Stimulated activated memory B cell treated with anti-CD40 and anti-IgM and Interleukin-4, amounts not matched to agents 10 μg/mL and 1 μg/mL and 100 μg/mL, for 72 hours (primary cell): ENCODE measurements at places on chromosomes 7 and 10.

DNA sequence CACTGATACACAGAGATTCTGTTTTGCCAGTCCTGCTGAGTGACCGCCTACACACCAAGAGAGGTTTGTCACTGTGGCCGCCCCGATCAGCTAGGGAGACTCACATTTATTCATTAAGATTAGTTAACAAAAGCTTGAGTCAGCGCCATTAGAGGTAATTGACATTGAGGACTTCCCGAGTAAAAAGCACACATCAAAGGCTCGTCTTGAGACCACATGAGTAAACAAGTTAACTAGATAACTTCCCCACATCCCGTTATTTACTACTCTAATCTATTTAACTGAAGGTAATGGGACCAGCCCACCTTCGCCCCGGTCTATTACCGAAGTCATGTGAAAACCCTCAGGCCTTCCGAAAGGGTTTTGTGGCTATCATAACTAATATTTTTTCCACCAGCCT lies 23.0 kb downstream of the SRRM3 start:
- no peak for ATAC-seq

- peak; percentile 92 for ATAC-seq
These were observed 42.1 kb downstream of the CYP26A1 start for GRCh38 chr10:93115661-93116383.

- no peak for ATAC-seq
These were observed 265.9 kb upstream of the NRP1 start for GRCh38 chr10:33600381-33600780.

GRCh38 chr7:94697035-94697974 lies 41.4 kb upstream of the SGCE start:
- ATAC-seq, result no peak

DNA sequence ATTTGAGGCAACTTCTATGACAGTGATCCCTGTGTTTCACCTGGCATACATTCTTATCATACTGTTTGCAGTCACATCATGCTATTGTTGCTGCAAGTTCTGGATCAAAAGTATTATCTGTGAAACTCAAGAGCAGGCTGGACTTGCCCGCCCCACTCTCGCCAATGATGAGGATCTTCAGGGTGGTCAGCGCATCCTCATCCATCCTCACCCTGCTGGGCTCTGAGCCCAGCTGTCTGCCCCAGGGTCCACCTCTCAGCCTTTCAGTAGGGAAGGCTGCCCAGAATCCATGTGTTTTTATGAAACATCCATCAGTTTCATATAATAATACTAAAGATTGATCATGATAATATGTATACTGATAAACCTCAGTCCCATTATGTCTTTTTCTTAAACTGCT lies 55.4 kb upstream of the KIF5B start:
- no peak for ATAC-seq
